ENCODE measurements at places on chromosomes 5 and 9. TPM values are rescaled to one million over a fixed set of nuclear protein-coding genes. Genes with fewer than 3 reads are reported as not detected.

The FRRS1L gene
- total RNA-seq, result 1.5 TPM

The PCDHA9 gene
- total RNA-seq, result not detected

The PCAT7 gene
- total RNA-seq, result not detected

The GPR151 gene
- total RNA-seq, result not detected

The MRPL36 gene
- 46.0 TPM for total RNA-seq

The MOCS2 gene
- total RNA-seq, result 29.6 TPM

The TNFSF15 gene
- total RNA-seq, result 1.5 TPM

The CCL27 gene
- total RNA-seq, result not detected

The PCA3 gene
- not detected for total RNA-seq

The KCNN2 gene
- total RNA-seq, result not detected

DNA sequence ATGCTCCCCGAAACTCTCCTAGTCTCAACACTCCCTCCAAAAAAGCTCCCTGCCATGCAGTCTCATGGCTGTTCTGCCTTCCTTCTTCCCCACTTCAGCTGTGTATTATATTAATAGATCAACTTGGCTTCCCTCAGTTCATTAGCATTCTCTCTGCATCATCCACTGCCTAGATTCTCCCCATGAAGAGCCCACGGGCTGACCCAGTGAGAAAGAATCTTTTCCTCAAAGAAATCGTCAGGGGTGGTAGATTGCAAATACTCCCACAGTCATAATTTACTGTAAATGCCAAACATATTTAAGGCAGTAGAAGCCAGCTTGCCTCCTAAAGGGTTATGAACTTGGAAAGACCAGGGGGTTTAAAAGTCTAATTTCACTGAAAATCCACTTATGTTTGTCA lies 33.5 kb downstream of the GNA14 start:
- no peak for DNase-seq

DNA sequence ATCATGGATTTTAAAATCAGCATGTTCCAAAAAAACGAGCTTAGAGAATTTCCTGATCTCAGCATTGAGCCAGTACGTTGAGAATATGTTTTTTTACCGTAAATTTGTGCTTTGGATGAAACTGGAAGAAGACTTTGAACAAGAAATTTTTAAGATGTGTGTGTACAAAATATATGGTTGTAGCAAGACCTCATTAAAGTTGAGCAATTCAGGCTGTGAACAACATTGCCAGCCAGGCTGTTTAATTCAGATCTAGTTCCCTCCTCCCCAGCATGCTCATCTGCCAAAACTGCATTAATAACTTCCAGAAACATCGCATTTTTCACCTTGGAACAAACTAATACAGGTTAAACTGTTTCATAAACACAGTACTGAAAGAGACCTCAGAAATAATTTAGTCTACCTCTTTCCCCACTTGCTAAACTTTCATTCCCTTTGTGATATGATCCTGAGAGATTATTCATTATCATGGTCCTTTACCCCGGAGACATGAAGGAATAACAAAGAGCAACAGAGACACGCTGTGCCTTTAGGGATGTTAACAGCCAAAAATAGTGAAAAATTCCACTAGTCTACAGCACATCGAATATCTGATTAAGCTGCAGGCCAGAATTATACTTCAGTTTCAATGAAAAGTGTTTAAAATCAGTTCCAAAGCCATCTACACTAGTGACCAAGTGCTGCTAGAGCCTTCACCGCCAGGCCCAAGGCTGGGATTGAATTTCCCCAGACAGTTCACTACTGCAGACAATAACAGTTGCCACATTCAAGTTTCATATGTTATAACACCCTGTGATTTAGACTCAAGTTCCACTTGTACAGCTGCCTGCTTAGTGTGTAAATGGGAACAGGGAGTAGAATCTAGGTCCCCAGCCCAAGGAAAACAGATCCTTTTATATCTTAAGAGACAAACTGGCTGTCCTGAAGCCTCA lies 89.6 kb downstream of the EFNA5 start:
- DNase-seq, result no peak

- DNase-seq, result no peak
Measured at GRCh38 chr5:91182763-91183162, 200.4 kb downstream of the ARRDC3 start.

DNA sequence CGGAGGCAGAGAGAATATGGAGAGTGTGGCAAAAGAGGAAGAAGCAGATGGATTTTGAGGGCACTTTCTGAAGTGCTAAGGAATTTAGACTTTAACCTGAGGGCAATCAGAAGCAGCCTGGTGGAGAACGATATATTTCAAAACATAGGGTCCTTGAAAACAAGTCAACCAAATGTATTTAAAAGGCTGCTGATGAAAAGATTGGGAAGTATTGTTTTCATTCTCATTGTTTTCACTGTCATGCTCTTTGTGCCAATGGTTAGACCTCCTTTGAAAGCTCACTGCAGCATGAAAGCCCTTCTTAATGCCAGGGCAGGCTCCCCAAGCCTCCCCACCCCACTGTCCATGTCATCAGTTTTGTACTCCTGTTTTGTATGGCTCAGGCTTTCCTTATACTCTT lies 2.5 kb upstream of the GPX3 start:
- DNase-seq, result no peak

DNA sequence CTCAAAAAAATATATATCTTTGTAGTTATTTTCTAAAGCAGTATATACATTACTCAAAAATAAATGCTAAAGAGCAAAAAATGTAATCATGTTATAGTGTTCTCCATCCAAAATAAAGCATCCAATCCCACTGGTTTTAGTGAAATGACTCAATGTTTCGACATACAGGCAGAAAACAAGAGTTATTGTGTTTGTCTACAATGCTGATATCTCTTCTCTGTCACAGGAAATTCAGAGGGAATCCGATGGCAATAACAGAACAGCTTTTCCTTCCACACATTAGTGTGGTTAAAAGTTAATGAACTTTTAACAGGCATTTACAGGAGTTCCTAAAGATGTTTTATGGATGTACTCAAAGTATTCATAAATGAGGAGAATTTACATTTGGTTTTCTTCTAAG lies 12.0 kb downstream of the TTC33 start:
- DNase-seq, result no peak

DNA sequence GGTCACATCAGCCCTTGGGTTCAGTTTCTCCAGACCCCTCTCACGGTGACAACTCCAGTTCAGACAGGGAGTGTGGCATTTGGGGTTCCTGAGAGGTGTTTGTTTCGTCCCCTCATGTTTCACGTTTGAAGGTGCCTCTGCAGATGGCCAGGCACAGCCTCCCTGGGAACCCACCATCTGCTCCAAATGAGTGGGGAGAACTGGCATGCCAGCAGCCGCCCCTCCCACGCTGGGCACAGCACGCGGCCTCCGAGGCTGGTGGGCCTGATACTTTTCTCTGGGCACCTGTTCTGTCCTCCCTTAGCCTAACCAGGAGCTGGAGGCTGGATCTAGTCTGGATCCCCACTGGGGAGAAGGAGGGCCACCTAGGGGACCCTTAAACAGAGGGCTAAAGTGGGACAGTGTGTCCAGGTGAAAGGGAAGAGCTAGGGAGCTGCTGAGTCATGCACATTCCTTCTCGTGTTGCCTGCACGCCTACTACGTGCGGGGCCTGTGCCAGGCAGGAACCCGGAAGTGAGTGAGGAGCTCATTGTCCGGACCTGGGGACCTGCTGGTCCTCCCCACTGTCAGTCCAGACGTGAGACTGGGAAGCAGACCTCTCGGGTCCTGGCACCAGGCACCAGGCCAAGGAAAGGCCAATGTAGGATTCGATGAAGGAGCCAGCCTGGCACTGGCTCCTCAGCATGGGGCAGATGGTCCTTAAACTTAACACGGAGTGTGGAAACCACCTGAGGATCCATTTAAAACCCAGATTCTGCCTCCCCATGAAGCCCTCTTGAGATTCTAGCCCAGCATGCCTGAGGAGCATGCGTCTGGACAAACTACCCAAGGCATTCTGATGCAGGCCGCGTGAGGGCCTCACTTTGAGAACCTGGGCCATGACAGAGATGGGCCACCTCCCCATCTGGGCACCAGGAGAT lies 11.7 kb downstream of the DNM1 start:
- DNase-seq, result no peak

- DNase-seq, result no peak
Measured at GRCh38 chr5:139394123-139394653, 716 bp downstream of the PROB1 start.

GRCh38 chr5:37121027-37121426 lies 128.1 kb downstream of the CPLANE1 start:
- DNase-seq, result no peak

DNA sequence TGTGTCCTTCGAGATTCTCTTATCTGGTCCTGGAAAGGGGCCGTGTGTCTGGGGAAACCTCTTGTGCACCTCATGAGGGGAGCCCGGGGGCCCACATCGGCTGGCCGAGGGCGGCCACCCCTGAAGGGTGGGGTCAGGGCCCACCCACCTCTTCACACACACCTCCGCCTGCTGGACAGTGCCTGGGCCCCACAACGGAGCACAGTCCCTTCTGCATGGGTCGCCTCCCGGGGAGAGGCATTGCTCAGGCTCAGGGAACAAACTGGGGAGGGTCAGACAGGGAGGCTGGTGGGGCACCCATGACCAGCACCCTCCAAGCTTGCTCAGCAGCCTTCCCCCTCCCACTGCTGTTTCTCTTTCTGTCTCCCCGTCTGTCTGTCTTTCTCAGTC lies 1.3 kb upstream of the LRRC14B start:
- DNase-seq, result no peak

- DNase-seq, result no peak
Measured at GRCh38 chr5:52799358-52799982, 11.8 kb downstream of the ITGA1 start.

GRCh38 chr9:124216474-124217176 lies 41.1 kb upstream of the NEK6 start:
- DNase-seq, result no peak

DNA sequence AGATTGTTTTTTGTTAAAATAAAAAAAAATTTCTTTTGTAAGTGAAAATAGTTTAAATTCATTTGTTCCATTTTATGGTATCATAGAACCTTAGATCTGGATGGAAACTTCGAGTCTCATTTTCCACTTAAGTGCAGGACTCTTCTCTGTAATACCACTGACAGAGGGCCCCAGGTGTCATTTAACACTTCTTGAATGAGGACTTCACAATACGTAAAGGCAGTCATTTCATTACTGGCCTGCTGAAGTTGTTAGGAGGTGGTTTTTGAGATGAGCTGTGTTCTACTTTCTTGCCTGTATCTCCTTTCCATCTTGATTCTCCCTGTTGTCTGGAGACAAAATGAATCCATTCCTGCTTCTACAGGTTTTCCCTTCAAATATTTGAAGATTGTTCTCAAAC lies 455.3 kb downstream of the DMRT2 start:
- no peak for DNase-seq

- DNase-seq, result no peak
Measured at GRCh38 chr5:109080896-109081295, 328.9 kb downstream of the PJA2 start.

Data from esophagus squamous epithelium (tissue), 5 donors.